ENCODE measurements at places on chromosomes 12 and 14. TPM values are rescaled to one million over a fixed set of nuclear protein-coding genes. Genes with fewer than 3 reads are reported as not detected.
A peak's percentile ranks its signal among the peaks of the same experiment; 100 is the strongest.

GRCh38 chr12:68119250-68119649 lies 40.3 kb downstream of the IFNG start:
- DNase-seq: no peak

DNA sequence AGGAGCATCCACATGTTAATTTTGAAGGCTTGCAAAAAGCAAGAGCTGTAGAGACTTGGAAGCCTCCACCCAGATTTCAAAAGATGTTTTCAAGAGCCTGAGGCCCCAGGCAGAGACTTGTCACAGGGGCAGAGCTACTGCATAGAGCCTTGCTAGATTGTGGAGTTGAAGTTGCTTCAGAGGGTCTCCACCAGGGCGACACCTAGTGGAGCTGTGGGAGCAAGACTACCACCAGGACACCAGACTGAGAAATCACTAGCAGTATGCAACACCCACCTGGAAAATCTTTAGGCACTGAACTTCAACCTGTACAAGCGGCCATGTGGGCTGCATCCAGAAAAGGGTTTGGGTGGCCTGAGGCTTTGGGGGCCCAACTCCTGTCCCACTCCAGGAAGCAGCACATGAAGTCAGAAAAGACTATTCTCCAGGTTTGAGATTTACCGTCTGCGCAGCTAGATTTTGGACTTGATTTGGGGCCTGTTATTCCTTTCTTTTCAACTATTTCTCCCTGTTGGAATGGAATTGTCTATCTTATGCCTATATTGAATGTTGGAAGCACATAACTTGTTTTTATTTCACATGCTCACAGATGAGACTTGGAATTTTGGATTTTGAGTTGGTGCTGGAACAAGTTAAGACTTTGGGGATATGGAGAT lies 508.6 kb downstream of the FLRT2 start:
- peak; percentile 62 for DNase-seq

The SLC7A8 gene
- polyA plus RNA-seq: 0.33 TPM

- DNase-seq: no peak
These were observed 545.2 kb upstream of the MGAT4C start for GRCh38 chr12:86801439-86801838.

DNA sequence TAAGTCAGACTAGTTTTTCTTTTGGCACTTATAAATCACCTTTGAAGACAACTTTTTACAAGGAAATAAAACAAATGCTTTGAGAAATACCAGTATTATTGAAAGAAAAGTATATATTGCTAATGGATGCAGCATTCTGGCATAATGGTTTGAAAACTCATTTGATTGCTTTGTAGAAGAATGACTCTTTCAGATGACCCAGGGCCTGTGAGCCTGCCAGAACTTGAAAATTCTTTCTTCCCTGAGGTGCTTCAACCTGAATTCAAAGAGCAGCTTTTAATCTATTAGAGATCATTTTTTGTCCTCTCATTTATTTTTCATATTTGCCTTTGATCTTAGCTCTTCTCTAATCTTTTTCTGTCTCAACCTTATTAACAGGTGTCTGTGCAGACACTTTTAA lies 87.4 kb downstream of the LRRK2 start:
- DNase-seq: no peak

Measured in IMR-90 (cell line).